ENCODE measurements at places on chromosomes 3 and 15.

GRCh38 chr15:79455943-79456342, 23.8 kb downstream of the MINAR1 start:
- no peak for DNase-seq

DNA sequence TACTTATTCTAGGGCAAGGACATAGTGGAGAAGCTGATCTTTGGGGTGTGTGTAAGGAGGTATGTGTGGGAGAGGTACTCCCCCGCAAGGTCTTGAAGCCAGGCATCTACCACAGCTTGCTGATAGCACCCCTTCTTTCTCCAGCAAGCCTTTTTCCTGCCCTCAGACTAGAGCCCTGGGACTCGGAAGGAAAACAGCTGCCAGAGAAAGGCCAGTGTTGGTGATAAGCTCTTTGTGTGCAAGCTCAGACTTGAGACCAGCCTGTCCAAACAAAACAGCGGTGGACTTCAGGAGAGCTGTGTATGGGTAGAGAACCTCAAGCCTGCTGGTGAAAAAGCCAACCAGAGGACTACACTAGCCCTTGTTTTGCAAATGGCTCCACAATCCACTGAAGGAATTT, 1028.6 kb downstream of the MCTP2 start:
- no peak for DNase-seq

DNA sequence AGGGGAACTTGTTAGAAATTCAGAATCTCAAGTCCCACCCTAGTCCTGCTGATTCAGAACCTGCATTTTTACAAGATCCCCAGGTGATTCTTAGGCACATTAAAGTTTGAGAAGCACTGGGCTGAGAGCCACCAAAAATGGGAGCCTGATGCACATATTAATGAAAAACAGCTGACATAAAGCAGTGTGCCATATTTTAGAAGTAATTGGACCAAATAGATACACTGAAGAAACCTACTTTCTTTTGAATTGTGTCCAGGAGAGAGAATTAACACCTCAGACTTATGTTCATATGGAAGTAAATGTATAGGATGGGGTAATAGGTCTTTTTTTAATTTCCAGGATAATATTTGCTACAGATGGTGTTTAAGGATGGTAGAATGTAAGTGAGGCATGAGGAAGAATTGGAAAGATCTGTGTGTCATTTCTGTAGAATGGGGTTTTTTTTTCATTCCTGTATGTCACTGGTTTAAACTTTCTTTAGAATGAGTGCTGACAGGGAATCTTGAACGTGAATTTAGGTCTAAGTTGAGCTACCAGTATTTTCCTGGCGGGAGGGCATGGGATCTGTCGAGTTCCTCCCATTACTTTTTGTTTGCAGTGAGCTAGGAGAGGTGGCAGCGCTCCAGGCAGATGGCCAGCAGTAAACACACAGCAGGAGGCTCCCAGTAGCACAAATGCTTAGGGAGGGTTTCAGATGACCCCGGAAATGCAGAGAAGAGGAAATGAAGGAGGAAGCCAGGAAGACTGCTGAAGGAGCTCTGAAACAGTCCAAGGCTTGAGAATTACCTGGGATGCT, 185.6 kb downstream of the PLCL2 start:
- DNase-seq: peak; percentile 37

DNA sequence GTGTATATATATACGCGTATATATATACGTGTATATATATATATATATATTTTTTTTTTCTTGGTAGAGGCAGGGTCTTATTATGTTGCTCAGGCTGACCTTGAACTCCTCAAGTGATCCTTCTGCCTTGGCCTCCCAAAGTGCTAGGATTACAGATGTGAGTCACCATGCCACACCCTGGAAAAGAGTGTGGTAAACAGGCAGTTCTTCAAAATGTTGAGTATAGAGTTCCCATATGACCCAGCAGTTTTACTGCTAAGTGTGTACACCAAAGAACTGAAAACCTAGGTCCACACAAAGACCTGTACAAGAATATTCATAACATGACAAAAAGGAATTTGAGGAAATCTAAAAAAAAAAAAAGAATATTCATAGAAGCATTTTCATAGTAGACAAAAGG, 71.8 kb upstream of the GCNT3 start:
- no peak for DNase-seq

GRCh38 chr3:70726961-70727360, 414.5 kb upstream of the MDFIC2 start:
- peak; percentile 58 for DNase-seq

GRCh38 chr3:42681361-42682038, 3.8 kb upstream of the KLHL40 start:
- DNase-seq: no peak

GRCh38 chr3:23312866-23313265, 109.7 kb downstream of the UBE2E2 start:
- DNase-seq: no peak

GRCh38 chr3:132029182-132029902, 5.5 kb downstream of the CPNE4 start:
- peak; percentile 70 for DNase-seq

GRCh38 chr15:62465173-62465572, 300.1 kb upstream of the C2CD4B start:
- DNase-seq: no peak

- peak; percentile 89 for DNase-seq
Observed at GRCh38 chr3:156605686-156606605, 51.0 kb upstream of the SSR3 start.

DNA sequence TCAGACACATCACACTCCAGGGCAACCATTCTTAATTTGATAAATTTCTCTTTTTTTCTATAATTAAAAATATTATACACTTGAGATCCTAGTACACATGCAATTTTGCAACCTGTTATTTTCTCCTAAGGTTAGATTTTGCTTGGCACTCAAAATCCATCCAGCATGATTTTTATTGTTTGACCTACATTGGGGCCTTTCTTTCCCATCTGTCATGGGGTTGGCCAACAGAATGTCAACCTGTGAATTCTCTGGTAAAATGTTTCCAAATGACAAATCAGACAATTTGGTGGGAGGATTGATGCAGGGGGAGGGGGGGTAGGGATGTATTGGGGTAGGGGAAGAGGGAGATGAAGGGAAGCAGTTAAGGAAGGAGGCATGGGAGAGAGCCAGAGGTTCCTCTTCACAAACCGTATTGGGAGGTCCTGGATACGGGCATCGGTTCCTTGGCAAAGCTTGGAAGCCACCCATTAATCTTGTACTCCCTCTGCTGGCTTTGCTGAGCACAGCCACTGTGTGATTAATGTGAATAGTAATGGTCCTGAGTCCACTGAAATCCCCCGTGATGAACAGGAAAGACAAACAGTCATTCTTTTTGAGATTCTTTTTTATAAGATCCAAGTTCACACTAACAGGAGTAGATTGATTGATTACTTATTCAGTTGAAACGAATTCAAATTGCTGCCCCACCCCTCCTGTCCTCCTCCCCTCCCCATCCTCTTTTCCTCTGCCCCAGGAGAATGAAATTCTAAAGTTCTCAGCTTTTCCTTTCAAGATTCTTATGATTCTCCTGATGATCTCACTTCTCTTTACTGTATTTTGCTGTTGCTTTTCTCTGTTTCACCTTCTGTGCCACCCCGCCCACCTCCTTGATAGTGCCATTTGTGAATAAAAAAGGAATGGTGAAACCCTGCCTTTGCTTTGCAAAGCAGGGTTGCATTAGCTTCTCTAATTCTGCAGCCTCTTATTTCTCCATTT, 82.2 kb upstream of the SLC25A26 start:
- DNase-seq: peak; percentile 74

DNA sequence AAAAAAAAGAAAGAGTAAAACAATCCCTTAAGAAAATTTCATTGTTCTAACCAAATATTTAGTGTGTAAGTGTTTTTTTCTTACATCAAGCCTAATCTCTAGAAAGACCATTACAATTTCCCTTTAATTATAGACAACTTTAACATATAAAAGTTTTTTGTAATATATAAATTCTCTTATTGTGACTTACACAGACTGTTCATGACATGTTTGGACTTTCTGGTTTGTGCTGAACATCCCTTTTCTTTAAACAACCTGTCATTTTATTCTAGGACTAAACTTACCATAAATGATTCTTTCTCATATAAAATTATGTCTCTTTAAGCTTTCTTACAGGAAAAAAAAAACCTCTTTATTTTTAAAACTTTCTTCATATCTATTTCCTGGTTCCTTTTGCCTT, 13.0 kb upstream of the BTLA start:
- no peak for DNase-seq

DNA sequence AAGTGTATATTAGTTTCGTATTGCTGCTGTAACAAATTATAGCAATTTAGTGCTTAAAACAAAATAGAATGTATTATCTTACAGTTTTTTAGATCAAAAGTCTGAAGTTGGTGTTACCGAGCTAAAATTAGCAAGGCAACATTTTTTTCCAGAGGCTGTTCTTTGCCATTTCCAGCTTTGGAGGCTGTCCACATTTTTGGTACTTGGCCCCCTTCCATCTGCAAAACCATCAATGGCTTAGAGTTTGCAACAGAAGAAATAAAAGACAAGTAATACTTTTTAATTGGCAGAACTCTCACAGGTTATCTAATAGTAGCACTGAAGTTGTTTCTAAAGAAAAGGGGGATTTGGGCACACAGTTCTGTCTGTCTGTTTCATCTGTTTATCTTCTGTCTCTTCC, 1248.5 kb downstream of the ROBO1 start:
- peak; percentile 8 for DNase-seq

DNA sequence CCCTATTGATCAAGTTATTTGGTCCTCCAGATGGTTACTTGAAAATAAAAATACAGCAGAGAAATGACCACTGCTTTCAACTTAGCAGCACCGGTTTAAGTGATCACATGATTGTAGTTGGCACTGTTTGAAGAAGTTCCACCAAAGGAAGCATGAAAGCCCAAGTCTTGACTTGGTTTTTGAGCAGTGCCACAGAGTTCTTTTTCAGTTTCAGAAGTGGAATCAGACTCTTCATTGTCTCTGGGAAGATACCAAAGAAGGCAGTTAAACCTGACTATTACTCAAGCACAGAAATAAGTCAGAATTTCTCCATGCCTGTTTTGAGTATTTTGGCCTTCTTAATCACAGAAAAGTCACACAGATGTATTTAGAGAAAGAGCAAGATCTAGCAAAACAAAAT, 66.7 kb downstream of the BBX start:
- no peak for DNase-seq

DNA sequence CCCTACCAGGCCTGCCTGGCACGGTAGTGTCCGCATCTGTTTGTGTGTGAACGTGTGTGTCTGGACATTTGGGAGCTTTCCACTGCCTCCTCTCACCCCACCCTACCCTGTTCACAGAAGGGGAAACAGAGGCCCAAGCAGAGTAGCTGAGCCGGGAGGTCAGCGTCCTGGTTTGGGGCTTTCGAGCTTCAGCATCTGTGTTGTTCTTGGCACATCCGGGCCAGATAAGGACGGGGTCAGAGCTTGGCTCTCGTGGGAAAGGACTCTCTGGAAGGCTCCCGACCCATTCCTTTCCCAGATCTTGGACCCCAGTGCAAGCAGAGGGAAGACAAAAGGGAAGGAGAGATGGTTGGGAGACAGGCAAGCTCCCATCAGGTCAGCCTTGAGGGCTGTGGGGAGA, 6.3 kb upstream of the PTH1R start:
- DNase-seq: no peak

DNA sequence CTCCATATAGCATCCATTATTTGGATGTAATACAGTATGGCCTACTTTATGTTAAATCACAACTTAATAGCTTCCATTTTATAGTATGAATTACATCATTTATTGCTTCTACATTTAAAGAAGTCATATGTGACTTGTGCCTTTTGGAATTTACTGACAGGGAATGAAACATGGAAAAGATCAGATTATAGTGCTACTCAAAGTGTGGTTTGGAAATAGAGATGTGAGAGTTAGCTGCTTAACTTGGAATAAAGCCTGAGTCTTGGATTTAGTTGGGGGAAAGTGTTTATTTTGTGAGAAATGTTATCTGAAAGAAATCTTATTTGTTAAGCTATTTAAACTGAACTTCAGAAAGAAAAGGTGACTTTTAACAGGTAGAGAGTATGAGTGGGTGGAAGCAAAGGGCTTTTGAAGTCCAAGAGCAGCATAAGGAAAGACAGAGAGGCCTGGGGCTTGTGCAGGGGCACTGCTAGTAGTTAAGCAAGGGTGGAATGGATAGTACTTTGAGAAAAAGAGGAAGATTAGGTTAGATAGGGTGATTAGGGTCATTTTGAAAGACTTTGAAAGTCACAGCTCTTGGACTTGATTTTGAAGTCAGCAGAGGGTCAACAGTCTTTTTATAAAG, 60.5 kb downstream of the SLMAP start:
- peak; percentile 53 for DNase-seq

GRCh38 chr15:69341356-69341755, 42.6 kb downstream of the PAQR5 start:
- no peak for DNase-seq

DNA sequence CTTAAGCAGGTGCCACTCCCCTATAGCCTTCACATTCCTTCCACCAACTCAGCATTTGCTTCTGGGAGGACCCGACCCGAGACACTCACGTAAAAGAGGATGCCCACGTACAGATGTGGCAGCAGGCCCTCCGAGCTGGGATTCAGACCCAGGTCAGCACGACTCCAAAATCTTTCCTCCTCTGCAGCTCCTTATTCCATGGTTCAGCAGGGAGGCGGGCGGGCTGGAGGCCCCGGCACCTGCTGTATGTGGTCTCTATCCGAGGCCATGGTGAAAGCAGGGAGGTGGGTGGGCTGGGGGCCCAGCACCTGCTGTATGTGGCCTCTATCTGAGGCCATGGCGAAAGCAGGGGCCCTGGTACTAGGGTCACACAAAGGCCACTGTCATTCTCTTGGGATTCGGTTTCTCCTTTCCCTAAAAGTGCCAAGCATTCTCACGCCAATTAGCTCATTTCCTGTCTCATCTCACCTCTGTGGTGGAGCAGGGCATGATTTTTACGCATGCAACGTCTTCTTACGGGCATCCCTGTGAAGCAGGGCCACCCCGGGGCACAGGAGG, 5.9 kb upstream of the MUC4 start:
- DNase-seq: no peak

GRCh38 chr3:134754768-134755559, 40.1 kb upstream of the EPHB1 start:
- peak; percentile 51 for DNase-seq

GRCh38 chr3:159824333-159824732, 164.3 kb upstream of the IL12A start:
- peak; percentile 93 for DNase-seq

DNA sequence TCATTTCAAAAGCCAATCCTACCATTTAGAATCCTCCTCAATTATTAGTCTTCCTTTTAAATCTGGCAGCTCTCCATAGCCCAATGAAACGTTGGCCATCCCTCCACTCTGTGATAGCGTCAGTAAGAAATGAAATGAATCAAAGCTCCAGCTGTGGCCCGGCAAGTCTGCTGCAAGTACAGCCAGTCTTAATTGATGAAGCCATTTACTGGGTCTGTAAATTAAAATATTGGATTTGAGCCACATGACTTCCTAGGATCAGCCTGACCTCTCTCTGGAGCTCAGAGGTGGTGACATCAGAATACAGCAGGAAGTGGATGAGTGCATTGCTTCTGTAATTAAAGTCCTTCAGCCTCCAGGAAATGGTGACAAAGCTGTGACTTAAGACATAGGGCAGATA, 347.0 kb upstream of the LMCD1 start:
- no peak for DNase-seq

- DNase-seq: peak; percentile 94
Observed at GRCh38 chr3:72270072-72270681, 485.2 kb upstream of the PROK2 start.

- DNase-seq: no peak
Observed at GRCh38 chr3:3081381-3082233, 28.6 kb downstream of the IL5RA start.

Data from fibroblast of skin of back (primary cell).